ENCODE measurements at places on chromosomes 2 and 18.

- DNase-seq = no peak
These were observed 25.9 kb downstream of the UBR3 start for GRCh38 chr2:169853041-169853668.

- no peak for DNase-seq
These were observed 18.8 kb upstream of the PLB1 start for GRCh38 chr2:28477087-28477486.

DNA sequence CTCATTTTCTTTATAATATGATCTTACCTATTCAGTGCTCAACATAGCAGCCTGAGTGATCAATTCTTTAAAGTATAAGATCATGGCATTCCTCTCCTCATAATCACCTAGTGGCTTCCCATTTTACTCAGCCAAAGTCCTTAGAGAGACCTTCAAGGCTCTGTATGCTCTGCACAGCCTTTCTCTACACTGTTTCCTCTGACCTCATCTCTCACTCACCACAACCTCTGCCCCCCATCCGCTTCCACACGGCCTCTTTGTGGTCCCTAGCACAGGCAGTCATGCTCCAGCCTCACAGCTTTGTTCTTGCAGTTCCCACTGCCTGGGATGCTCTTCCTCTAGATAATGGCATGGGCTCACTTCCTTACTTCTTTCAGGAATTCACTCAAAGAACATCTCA, 109.2 kb downstream of the HIBCH start:
- no peak for DNase-seq

GRCh38 chr2:7278984-7279383, 361.8 kb downstream of the RNF144A start:
- DNase-seq = no peak

- no peak for DNase-seq
These were observed 15.5 kb downstream of the REG3G start for GRCh38 chr2:79041032-79041448.

DNA sequence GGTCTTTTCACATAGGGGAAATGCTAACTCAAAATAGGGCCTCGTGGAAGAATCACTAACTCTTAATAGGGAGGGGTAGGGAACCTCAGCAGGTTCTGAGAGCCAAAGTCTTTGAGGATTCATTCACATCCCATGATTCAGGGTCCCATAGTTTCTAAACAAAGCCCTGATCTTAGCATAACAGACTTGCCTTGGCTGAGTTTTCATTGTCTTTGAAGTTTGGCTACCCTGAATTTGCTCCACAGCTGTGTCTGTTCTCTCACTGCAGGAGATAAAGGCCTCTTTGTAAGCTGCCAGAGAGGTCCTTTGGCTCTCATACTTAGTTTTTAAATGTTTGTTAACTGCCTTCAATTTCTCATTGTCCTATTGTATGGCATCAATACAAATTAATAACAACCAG, 54.5 kb downstream of the ZDBF2 start:
- no peak for DNase-seq

- no peak for DNase-seq
These were observed 36.3 kb downstream of the HDHD2 start for GRCh38 chr18:47113796-47114540.

GRCh38 chr2:63614983-63615945, 26.5 kb downstream of the MDH1 start:
- DNase-seq = no peak

DNA sequence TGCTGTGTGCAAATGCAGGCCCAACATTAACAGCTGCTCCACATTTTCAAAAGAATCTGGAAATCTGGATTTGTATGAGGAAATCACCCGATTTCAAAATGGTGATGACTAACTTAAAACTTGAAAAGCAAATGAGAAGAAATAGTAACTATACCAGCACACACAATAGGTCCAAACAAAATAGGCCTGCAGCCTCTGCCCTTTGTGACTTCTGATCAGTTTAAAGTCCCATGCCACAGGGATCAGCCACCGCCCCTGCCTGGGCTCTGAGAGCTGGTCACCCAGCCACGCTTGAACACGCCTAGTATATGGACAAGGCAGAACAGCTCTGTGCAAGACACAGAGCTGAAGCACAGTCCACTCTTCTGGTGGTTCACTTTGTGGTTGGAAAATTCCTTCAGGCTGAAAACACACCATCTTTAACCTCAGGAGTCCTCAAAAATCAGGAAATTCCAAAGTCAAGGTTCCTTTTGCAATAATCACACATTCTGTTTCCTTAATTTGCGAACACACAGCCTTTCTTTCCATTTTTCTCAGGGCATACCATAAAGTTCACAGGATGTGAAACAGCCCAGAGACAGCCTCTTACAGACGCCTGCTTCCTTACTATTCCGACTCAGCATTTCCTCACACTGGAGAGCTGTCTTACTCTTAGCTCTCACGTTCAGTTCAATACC, 150.1 kb upstream of the RIOK3 start:
- no peak for DNase-seq

DNA sequence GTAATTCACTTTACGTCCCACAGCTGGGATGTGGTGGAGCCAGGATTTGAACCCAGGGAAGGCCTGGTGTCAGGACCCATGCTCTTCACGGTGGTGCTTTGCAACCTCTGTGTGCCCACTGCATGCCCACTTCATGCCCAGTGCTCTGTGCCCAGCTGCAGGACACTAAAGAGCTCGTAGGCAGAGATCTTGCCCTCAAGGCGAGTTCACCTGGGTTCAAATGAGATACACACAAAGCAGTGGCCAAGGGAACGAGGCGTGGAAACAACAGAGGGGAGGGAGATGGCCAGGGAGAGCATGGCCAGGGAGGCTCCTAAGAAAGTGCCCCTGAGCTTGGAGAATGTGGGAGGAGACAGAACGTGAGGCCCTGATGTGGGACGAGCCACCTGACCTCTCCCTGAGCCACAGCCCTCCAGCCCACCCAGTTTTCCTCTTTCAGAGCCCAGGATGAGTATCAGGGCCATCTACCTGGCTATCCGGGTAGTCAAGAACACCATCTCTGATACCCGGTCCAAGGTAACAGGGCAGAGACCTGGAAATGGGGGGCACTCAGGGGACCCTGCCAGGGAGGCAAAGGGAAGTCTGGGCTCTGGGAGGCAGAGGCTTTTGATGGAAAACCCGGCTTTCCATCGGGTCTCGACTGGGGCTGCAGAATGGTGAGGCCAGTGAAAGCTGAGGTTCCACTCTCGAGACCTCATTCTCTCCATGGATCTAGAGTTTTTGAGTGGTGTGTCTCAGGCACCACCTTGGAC, 20.4 kb downstream of the MROH2A start:
- no peak for DNase-seq

- no peak for DNase-seq
These were observed 14.0 kb downstream of the ITGA4 start for GRCh38 chr2:181471226-181471625.

DNA sequence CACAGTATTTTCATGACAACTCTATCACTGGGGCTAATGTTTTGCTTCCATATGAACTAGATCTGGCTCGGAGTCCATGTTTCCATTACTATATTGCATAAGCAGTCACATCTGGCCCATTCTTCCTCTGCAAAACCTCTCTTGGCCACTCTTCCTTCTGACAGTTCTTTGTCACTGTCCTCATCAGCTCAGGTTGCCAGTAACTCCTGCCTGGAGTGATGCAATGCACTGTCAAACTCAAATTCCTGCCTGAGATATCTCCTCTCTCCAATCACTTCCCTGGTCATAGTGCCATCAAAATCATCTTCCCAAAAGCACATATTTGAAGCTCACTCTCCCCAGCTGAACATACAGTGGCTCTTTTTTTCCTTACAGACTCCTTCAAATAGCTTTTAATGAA, 66.1 kb downstream of the COLEC12 start:
- DNase-seq = no peak

GRCh38 chr2:240817496-240818292, 2.3 kb downstream of the KIF1A start:
- DNase-seq = no peak

GRCh38 chr2:113275556-113276215, 3.0 kb downstream of the PAX8 start:
- DNase-seq = no peak

DNA sequence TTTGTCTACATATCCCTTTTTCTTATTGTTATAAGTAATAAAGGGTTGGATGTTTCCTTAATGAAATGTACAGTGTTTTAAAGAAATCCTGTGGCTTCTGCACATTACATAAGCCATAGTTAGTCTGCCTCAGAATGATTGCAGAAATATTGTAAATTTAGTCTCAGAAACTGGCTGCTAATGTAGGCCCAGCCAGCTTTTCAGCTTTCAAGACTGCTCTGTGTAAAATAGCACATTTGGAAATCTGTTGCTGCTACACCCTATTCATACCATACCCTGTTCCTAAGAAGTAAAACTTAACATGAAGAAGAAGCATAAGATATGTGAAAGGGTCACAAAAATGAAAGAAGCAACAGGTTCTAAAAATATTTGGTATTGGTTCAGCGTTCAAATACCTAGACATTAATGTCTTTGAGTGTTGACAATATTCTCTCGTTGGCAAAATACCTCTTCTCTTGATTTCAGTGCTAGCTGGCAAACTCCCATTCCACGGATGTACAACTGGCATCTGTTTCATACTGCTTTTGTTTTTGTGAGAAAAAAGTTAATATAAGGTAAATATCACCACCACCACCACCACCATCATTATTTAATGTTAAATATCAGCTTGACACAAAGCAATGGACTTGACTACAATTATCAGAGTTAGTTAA, 19.2 kb upstream of the NCKAP1 start:
- DNase-seq = no peak

GRCh38 chr2:237980751-237981150, 13.9 kb downstream of the UBE2F start:
- DNase-seq = no peak

DNA sequence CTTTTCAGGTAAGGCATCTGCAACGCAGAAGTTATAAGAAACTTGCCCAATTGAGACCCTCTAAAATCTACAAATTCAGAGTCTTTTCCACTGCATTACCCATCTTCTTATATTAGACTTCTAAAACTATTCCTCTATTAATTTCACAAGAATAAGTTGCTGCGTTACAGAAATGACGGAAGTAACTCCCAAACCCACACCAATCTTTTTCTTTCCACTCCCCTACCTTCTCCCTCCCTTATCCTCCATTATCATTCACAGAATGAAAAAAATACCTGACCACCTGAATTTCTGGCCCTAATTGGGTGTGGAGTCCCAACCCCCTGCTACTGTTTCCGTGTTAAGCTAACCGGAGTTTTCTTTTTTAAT, 689 bp downstream of the RPRD1A start:
- no peak for DNase-seq

- no peak for DNase-seq
These were observed 231.2 kb downstream of the TCF4 start for GRCh38 chr18:55356815-55357214.

DNA sequence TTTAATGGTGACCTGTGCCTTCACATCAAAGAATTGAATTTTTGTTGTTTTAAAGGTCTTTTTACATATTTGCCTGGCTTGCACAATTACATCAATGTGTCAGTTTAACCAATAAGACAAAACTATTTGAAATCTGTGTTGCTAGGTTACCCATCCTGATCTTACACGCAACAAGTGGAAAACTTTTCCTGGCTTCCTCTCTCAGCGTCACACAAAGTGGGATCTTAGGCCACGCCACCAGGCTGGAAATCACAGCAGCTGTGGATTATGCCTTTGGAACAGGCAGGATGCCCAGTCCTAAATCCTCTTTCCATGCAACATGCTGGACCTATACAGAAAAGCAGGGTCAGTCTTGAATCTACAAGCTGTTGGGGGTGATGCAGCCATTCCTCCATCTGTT, 298.2 kb upstream of the HNRNPA3 start:
- no peak for DNase-seq

GRCh38 chr2:24459224-24460161, 31.6 kb upstream of the NCOA1 start:
- no peak for DNase-seq

GRCh38 chr2:184692141-184692734, 93.9 kb downstream of the ZNF804A start:
- DNase-seq = no peak

DNA sequence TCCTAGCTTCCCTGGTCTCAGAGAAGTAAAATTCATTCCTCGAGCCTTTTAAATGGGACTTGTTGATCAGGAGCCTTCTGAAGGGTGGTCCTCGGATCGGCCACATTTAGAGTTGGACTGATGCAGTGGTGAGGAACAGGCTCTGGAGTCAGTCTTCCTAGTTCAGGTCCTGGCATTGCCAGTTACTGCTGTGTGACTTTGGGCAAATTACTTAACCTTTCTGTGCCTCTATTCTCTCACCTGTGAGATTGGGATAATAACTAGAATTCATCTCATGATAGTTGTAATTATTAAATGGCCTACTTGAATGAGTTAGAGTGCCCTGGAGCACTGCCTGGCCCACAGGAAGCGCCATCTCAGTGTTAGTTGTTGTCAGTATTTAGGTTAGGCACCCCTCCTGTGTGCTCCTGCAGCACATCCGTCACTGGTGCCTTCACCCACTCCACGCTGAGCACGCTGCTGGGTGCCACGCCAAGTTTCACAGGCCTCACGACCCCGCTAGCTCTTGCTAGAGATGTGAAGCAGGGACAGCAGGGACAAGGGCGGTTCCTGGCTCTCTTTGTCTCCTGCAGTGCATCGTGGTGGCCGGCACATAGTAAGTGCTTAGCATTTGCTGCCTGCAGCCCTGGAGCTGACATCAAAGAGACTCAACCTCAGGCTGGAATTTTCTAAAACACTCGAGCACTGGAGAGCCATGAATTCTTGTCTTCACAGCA, 122.9 kb downstream of the FAM210A start:
- DNase-seq = no peak

DNA sequence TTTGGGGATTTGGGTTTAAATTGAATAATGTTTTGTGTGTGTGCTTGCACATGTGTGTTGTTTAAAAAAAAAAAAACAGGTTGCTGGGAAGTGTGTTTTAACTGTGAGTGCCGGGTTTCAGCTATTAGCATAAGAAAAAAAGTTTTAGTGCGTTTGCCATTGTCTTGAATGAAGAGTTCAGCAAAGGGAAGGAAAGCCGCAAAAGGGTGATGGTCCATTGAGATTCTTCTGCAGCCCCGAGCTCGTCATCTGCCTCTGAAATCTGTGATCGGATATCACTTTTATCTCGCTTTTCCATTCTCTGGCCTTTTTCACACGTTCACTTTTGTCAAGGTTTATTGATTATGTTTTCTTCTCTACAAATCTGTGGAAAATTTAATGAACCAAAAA, 4.7 kb downstream of the GLI2 start:
- DNase-seq = no peak

DNA sequence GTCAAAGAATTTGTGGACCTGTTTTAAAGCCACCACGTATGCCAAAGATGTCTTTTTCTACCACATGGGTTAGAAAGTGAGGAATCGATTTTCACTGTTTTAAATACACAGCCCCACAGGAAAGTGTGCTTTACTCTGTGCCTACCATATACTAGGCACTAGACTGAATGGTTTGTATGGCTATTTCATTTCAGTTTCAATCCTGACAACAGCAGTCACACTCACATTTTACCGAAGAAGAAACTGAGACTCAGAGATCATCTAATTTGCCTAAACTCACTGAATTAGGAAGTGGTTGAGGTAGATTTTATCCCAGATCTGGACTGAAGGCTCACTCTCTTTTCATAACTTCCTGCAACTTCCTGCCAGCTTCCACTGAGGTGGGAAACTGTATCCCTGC, 176.4 kb downstream of the ALK start:
- DNase-seq = no peak

GRCh38 chr2:174597345-174598047, at the start of gene WIPF1:
WIPF1 (minus strand) TSS chr2:174597804; CDS start chr2:174585573, 12,231 bp downstream.
- no peak for DNase-seq
